ENCODE measurements at places on chromosomes 5 and 9.

GRCh38 chr5:16580382-16580781 lies 36.4 kb downstream of the RETREG1 start:
- no peak for DNase-seq

GRCh38 chr5:67807439-67807888 lies 408.1 kb upstream of the PIK3R1 start:
- DNase-seq = no peak

GRCh38 chr5:80706835-80707447 lies 52.2 kb upstream of the DHFR start:
- no peak for DNase-seq

DNA sequence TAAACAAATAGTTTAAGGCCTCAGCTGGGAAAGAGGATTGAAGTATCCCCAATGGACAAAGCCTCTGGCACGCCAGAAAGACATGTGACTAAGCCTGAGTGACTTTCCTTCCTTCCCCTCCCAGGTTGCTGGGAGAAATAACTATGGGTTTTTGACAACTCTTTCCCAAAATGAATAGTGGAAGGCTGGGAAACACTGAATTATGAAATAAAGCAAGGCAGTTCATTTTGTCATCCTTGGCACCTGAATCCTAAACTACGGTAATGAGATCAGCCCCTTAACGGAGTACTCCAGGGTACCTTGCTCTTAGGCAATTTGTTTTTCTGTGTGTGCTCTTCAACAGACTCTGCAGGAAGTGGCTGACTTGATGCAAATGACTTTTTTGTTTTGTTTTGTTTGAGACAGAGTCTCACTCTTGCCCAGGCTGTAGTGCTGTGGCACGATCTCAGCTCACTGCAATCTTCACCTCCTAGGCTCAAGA lies 75.2 kb downstream of the LMNB1 start:
- no peak for DNase-seq

DNA sequence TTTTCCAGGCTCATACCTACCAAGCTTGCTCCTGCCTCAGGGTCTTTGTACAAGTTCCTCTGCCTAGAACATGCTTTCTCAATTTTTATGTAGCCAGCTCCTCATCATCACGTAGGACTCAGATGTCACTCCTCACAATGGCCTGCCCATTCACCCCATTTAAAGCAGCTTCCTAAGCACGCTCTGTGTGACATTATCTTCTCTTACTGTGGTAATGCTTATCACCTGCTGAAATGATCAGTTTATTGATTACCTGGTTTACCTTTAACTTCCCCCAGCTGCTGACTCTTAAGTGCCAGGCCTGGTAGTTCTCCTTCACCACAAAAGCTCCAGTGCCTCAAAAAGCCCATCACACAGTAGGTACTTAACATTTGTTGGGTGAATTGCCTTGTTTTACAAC lies 13.6 kb downstream of the FUBP3 start:
- DNase-seq = no peak

GRCh38 chr9:16767366-16767765 lies 103.1 kb downstream of the BNC2 start:
- DNase-seq = no peak

DNA sequence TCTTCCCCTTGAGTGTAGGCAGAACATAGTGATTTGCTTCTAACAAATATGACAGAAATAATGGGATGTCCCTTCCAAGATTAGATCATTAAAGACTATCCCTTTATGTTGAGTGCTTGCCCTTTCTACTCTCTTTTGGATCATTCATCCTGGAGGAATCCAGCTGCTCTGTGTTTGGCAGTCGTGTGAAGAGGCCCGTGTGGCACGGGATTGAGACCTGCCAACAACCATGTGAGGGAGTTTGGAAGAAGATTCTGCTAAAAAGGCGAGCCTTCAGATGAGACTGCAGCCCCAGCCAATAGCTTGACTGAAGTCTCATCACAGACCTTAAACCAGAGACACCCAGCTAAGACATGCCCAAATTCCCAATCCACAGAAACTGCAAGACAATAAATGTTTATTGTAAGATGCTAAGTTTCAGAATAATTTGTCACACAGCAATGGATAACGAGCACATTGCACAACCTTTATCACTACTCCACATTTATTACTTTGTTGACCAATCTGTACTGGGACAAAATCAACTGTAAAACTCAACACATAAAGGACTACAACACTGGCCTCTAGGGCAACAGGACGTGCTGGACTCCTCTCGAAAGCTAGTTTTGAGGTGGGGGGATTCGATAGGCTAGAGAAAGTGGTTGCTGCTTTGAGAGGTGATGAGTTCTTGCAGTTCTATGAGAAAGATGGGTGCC lies 42.8 kb downstream of the ANGPTL2 start:
- no peak for DNase-seq

GRCh38 chr5:120158211-120158610 lies 305.9 kb upstream of the PRR16 start:
- no peak for DNase-seq

- peak; percentile 22 for DNase-seq
These were observed 45.9 kb downstream of the SEMA6A start for GRCh38 chr5:116528519-116529234.

- no peak for DNase-seq
These were observed 7.3 kb downstream of the CRHBP start for GRCh38 chr5:76960004-76960625.

- DNase-seq = no peak
These were observed 1199.8 kb downstream of the DTWD2 start for GRCh38 chr5:117788596-117788995.

DNA sequence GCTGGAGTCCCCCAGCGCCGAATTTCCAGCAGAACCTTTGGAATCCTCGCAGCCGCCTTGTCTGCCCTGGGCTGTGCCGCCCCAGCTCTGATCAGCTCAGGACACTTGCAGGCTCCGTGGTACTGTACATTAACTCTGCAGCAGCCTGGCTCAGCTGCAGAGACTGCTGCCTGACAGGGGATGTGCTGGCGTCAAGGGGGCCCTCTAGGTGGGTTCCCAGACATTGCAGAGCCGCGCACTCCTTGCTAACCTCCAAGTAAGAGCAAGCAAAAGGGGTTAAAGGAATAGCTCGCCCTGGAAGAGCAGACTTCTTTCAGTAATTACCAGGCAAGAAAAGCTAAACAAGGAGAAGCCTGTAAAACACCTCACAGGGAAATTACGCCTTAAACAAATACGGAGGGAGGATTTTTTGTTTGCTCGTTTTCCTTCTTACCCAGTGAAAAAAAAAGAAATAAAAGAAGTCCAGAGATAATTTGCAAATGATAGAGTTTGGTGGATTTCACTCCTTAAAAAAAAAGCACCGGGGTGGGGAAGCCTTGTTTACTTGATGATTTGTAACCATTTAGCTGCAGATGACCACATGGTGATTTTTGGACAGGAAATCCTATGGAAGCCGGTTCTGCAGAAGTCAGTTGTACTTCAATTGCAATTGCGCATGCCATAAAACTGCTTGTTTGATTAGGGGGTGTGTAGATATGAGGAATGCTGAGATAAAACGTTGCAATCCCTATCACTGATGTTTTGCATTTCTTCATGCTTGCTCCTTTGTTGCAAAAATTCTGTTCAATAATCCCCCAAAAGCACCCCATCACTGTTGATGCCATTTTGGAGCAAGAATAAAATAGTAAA lies 305.8 kb downstream of the PDE4D start:
- peak; percentile 61 for DNase-seq

DNA sequence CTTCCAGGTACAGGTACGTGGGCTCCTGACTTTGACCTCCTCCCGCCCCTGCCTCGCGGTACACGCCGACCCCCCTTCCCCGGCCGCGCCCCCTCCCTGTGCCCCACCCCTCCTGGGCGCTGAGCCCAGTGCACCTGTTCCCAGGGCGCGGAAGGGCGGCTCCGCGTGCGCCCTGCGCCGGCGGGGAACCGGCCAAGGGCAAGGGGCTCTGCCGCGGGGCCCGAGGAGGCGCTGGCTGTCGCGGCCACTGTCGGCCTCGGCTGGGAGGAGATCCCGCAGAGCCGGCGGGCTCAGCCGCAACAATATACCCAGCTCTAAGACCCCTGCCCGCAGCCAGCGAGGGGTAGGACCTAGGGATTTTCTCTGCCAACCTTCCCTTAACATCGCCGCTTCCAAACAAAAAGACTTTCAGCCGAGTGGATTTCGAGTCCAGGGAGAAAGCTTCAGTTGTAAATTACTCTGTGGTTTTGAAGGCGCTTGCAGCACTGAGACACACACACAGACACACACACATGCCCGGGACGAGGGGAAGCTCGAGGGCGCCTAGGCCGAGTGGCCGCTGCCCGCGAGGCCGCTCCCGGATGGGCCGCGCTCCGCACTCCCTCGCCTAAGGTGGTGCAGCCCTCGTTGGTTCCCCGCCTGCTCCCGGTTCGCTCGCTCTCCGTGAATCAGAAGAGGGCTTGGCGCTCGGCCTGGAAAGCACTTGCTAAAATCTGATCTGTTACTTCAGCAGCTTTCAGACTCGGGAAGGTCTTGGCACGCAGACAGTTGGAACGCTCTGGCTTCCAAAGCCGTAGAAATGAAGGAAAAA lies 1.2 kb downstream of the FGF18 start:
- peak; percentile 23 for DNase-seq

DNA sequence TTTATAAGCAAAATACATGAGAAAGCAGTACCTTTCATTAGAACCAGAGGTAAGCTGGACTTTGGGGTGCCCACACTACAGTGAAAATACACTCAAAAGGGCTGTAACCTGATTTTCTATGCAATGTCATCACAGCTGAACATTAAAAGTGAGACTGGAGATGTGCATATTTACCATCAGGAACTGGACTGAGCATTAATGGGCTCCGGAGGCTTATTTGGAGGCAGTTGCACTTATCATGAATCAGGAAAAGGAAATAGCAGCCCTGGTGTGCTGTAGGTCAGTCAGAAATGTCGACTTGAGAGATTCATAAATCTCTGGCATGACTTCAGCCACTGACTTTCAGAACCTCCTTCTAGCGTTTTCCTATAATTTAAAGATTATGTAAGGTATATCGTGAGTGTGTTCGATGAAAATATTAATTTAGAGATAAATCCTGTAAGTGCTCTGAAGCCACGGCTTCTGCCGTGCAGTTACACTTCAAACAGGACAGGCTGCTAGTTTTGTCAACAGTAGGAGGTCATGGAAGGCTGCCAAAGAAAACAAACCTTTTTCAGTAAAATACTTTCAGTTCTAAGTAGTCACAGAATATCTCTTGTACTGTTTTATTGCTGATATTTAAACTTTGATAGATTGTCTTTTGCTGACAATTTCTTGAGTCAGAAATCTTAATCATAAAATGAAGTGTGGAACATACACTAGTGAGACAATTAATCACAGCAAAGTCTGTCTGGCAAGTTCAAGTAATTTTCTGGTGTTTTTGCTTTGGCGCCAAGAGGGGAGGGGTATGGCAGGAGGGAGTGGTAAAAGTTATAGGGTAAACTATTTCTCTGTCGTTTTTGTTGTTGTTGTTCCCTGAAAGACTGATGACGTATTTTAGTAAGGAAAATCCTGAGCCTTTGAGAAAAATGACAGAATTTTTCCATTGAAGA lies 939.7 kb downstream of the NR2F1-AS1 start:
- DNase-seq = peak; percentile 8

DNA sequence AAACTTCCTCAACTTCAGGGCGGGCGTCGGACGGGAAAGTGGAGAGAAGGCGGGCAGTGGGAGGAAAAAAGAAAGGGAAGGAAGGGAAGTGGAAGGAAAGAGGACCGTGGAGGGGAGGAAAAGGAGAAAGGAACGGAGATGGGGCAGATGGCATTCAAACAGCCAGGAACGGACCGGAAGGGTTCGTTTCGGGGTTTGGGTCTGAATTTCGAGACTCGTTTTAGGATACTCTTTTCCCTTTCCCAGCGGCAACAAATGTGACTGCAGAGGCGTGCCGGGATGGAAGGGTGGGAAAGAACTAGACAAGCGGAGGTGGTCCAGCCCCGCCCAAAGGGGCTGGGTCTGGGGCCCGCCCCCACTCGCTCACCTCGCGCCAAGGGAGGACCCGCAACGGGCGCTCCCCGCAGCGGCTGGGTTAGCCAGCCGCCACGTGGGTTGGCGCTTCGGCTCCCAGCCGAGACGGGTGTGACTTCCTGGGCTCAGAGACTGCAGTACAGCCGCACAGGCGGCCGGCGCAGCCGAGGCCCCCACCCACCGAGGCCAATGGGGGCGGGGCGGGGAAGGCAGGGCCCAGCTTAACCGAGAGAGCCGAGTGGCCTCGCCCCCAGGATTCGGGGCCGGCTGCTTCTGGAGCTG lies 2.7 kb downstream of the VCAN start:
- peak; percentile 47 for DNase-seq

GRCh38 chr5:164038128-164038783 lies 532.8 kb downstream of the MAT2B start:
- DNase-seq = no peak

DNA sequence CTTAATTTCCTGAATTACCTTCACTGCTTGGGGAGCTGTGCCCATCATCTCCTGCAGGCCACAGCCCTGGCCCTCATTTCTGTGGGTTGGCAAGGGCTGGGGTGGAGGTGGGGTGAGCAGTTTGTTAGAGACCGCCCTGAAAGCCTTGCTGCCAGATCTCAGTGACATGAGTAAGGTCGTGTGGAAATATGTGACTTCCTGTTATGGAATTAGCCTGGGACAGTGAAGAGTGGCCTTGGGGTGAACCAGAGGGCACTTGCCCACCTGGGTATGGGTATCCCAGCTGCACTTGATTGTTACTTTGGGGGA lies 2.5 kb upstream of the HNRNPAB start:
- DNase-seq = no peak

DNA sequence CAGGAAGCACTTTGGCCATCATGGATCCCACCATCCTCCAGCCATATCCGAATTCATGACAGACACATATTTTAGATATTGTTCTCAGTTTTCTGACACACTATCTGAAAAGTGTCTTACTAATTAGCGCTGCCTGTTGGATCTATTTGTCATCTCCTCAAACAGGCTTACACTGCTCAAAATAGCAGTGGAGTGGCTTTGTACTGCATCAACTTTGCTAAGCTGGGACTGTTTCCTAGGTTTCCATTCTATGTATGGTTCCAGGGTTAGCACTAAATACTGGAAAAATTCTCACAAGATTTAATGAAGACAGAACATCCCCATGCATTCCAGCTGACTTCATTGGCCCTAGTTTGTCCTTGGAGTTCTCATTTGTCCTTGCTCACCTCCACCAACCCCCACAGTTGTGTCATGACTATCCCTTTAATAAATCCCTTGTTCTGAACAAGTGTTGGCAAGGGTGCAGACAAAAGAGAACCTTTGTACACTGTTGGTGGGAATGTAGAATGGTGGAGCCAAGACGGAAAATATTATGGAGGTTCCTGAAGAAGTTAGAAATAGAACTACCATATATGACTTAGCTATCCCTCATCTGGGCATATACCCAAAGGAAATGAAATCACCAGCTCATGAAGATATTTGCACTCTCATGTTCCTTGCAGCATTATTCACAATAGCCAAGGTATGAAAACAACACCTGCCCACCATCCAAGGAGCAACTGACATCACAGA lies 136.5 kb upstream of the RAI14 start:
- DNase-seq = no peak

GRCh38 chr5:119948162-119948561 lies 318.8 kb downstream of the FAM170A start:
- DNase-seq = no peak

- DNase-seq = no peak
These were observed 24.0 kb downstream of the ENC1 start for GRCh38 chr5:74616236-74617146.
